GM18507 (cell line): ENCODE measurements at places on chromosomes 13 and 19.

DNA sequence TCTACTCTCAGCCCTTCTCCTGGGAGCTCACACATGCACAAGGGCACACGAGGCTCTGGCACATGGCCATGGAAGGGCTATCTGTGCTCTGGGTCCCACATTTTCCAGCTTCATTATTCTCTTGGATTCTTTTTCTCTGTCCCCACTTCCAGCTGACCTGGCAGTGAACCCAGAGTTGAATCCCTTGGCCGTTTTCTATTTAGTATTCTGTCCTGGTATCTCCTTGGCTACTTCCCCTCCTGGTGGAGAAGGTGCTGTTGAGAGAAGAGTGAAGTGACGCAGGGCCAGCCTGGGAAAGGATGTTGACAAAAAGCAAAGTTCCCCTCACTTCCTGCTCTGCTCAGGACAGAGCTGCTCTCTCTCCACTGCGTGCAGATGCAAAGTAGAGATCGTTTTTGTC lies 303.1 kb downstream of the IRS2 start:
- no peak for DNase-seq

DNA sequence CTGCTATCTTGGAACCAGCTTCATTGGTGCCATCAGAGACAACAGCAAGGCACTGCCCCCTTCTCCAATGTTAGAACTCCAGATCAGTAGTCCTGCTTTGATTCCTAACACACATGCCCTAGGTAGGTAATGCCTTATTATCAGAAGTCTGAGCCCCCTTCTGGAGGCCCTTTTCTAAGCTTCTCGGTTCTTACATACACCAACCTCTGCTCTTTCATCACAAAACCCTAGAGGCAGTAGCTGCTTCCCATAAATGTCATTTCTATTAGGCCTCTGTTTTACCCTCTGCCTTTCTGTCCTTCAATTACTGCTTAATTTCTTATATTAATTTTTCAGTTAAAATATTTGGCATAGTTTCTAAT lies 65.3 kb upstream of the KLHL1 start:
- DNase-seq = no peak

DNA sequence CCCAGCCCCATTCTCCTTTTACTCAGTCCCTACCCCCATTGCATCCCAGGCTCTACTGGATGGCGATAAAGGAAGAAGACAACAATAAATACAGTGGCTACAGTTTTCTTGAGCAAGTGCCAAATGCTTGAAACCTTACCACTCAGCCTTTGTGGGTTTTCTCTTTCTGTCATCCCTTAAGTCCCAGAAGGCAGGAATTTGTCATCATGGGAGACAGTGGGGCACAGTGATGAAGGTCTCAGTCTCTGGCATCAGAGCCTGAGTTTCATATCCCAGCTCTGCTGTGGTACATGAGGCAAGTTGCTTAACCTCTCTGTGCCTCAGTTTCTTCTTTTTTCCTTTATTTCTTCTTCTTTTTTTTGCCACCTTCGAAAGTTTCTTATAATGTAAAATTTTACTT lies 5.1 kb upstream of the COMP start:
- DNase-seq = no peak

- no peak for DNase-seq
Measured at GRCh38 chr13:79496188-79496587, 15.2 kb downstream of the NDFIP2 start.

DNA sequence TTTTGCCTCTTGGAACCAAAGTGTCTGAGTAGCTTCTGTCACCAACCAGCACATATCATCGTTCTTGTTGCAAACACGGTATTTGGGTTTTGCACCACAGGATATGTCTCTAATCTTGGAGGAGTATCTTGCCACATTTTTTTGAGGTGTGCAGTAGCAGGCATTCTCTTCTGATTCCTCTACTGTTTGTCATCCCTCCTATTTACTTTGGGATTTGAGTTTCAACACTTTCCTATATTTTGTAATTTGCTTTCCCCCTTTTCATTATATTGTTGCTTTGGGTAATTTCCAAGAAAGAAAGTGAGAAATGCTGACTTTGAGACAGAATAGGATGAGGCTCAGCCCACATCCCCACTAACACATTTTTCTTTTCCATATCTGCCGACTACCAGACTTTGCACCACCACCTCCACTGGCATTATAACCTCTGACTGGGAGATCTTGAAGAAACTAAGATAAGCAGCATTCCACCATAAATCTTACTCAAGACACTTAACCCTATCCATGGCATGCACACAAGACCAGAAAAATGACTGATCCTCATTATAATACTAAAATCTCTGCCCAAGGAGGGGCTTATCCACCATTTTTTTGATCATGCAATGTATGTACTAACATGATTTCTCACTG lies 12.0 kb upstream of the DZIP1 start:
- no peak for DNase-seq

DNA sequence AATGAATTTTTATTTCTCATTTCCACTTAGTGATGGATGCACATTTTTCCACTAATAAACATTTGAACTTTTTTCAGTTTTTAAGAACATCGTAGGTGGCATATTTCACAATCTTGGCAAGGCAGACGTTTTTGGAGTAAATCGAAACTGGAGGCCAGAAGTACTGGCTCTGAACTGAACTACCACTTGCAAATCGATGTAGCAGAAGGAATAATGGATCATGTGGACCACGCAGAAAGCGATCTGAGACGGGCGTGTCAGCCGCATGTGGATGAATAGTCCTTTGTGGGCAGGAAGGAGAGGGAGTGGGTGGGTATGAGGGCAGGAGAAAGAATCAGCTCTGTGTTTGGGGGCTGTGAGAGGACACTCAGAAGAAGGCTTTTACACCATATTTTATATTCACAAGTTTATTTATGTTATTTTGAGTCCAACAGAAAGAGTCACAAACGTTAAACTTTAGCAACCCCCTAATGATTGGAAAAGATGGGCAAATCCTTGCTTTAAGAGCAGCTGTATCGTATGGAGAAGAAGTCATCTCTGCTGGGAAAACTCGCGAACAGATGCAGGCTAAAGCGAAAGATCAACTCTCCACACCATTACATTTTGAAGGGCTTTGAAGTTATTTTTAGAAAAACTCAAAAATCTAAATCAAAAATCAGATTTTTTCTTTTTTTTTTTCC lies 90.5 kb downstream of the COL4A2 start:
- DNase-seq = no peak

GRCh38 chr19:3061182-3062161 lies 823 bp downstream of the TLE5 start:
- DNase-seq = no peak

DNA sequence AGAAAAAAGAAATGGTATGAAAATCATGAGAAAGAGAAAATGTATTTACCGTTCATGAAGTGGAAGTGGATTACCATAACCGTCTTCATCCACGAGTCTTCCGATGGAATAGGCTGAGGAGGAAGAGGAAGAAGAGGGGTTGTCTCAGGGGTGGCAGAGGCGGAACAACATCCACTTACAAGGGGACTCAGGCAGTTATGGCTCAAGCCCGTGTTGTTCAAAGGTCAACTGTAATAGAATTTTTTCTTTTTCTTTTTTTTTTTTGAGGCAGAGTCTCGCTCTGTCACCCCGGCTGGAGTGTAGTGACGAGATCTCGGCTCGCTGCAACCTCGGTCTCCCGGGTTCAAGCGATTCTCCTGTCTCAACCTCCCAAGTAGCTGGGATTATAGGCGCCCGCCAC lies 16.9 kb upstream of the ADGRL1 start:
- DNase-seq = no peak
